Substantia nigra (tissue), 51 donors: ENCODE measurements at places on chromosomes 13 and 19.
A peak's percentile ranks its signal among the peaks of the same experiment; 100 is the strongest.

DNA sequence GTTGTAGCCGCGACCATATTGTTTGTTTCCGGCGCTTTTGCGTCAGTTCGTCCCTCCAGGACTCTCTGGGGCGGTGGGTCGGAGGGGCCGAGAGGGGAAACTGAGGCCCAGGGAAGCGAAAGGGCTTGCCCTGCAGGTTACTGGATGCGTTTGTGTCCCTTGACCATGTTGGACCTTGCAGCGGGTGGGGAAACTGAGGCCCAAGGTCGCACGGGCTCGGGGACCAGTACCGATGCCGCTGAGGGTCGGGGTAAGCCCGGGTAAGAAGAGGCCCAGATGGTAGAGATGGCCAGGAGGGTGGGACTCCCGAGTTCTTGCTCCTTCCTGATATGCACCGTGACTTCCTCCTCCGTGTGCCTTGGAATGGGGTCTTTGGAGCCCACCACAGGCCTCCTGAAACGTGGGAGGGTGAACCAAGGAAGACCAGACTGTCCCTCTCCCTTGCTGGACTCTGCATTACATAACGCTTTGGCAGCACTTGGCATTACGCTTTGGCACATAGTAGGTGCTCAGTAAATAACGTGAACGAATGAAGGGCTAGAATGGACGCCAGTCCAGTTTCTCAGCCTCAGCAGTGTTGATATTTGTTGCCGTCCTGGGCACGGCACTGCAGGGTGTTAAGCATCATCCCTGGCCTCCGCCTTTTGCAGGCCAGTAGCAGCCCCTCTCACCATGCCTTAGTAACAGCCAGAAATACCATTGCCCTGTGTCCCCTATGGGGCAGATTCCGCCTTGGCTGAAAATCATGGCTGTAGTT lies 743 bp downstream of the CHAF1A start:
- no peak for DNase-seq

GRCh38 chr13:41994696-41995095 lies 33.8 kb upstream of the VWA8 start:
- DNase-seq = no peak

- DNase-seq = no peak
Measured at GRCh38 chr19:11273296-11273695, 11.0 kb upstream of the DOCK6 start.

GRCh38 chr13:23411706-23412105 lies 21.8 kb downstream of the SACS start:
- no peak for DNase-seq

DNA sequence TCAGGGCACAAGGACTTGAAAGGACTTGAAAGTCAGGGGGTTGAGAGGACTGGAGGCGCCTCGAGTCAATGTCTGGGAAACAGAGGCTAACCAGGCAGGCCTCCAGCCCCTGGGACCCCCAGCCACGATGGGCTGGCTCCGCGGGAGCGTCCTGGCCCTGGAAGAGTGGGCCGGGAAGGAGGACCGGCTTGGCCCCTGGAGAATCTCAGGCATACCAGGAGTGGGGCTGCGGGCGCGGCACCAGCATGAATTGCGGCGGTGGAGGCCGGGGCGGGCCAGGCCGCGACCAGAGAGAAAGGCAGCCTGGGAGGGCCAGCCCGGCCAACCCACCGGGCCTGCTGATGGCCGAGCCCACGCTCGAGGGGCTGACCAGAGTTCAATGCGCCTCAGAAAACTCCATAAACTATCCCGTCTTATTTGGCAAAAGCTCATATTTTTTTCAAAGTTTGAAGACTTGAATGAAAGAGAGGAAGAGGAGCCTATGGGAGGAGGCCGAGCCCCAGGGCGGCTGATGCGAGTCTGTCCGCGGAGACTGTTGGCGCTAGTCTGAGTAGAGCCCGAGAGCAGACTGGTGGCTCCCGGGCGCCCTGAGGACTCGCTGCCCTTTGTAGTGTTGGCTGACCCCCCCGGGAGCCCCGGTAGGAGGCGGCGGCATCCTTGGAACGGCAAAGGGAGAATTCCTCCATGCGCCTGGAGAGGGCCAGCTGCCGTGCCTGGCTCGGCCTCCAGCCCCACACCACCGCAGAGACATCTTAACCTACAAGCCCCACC lies 68.0 kb downstream of the MLLT1 start:
- DNase-seq = no peak

DNA sequence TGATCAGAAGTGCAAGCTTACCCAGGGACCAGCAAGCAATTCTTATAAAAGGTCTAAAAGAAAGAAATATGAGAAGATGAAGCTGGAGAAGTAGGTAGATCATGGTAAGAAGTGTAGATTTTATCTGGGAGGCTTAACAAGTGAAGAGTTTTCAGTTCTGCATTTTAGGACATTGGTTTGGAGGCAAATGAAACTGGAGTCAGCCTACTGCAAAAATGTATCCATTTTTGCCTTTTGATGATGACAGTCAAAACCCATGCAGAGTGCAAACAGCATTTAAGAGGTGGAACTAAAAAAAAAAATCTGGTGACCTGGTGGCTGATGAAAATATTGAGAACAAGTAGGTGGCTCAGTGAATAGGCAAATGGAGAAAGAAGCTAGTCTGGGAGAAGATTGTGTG lies 216.9 kb downstream of the DNAJC15 start:
- no peak for DNase-seq

DNA sequence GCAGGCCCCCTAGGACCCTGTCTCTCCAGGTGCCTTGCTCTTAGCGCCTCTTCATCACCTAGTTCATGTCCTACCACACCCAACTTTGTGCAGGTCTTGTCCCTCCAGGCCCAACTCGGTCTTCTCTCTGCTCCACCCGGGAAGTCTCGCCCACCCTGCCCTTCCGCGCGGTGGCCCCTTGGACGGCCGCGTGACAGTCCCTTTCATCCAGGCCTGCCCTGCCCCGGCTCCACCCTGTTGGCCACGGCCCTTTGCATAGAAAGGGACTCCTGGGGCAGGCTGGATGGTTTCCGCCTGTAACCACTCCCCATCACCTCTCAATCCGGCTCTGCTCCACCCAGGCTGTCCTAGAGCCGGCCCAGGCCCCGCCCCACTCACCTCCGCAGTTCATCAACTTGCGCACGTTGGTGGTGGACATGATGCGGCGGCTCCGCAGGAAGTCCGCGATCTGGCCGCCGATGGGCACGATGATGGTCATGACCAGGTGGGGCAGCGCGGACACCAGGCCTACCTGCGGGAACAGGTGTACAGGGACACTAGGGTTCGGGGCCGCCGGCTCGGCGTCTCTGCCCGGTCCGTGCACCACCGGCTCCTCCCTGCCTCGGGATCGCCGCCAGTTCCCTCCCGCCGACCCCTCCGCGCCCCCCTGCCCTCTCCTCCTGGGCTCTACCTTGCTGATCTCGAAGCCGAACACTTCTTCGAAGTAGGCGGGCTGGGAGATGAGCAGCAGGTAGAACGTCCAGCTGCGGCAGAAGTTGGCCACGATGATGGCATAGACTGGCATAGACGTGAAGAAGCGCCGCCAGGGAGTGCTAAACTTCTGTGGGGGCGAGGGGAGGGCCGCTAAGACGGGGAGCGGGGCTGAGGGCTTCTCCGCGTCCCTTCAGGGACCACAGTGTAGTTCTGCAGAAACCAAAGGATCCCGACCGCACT lies 7.2 kb downstream of the GFY start:
- DNase-seq = no peak

GRCh38 chr13:26872525-26873385 lies 112.2 kb upstream of the GPR12 start:
- DNase-seq = peak; percentile 34

DNA sequence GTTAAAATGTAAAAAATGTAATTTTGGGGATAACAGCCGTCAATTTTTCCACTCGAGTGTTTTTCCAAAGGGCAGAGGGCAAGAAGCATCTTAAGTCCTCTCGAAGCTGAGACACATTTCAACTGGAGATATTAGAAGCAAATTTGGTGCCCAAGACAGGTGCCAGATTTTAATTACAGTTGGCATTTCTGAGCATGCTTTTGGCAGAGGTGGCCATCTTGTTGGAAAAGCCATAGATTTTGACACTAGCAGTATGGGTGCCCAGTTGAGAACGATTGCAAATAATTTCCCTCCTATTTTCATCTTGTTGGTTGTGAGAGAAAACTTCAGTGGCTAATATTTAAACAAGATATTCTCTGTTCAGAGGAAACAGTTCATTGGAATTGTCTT lies 146.3 kb downstream of the TM9SF2 start:
- DNase-seq = no peak

- no peak for DNase-seq
Measured at GRCh38 chr19:17035842-17036424, 9.3 kb upstream of the CPAMD8 start.

GRCh38 chr13:35140831-35141230 lies 198.8 kb downstream of the NBEA start:
- no peak for DNase-seq

- no peak for DNase-seq
Measured at GRCh38 chr19:48551437-48552302, at the start of gene SULT2B1. Gene SULT2B1 (plus strand): TSS chr19:48552172. CDS start chr19:48552253, 81 bp downstream.

GRCh38 chr13:44906230-44906629 lies 83.0 kb downstream of the NUFIP1 start:
- DNase-seq = no peak

GRCh38 chr19:35117116-35117515 lies 1.5 kb downstream of the FXYD3 start:
- DNase-seq = no peak

- no peak for DNase-seq
Measured at GRCh38 chr13:60379837-60380565, 17.0 kb upstream of the TDRD3 start.

DNA sequence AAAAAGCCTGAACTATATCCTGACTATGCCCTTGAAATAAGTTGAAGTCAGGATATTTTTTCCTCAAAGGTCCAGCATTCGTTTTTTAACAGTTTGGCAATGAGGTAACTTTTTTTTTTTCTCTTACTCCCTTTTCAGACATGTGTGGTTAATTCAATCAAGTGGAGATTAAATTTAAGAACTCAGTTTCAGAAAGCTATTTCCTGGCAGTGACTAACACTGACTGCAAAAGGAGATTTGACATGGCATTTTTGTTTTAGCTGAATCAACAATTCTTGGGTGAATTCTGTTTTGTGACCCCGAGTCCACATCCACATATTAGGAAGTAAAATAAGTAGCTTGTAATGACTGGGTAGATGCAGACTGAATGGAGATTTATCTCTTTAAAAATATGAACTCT lies 716.4 kb downstream of the PCDH9 start:
- no peak for DNase-seq

DNA sequence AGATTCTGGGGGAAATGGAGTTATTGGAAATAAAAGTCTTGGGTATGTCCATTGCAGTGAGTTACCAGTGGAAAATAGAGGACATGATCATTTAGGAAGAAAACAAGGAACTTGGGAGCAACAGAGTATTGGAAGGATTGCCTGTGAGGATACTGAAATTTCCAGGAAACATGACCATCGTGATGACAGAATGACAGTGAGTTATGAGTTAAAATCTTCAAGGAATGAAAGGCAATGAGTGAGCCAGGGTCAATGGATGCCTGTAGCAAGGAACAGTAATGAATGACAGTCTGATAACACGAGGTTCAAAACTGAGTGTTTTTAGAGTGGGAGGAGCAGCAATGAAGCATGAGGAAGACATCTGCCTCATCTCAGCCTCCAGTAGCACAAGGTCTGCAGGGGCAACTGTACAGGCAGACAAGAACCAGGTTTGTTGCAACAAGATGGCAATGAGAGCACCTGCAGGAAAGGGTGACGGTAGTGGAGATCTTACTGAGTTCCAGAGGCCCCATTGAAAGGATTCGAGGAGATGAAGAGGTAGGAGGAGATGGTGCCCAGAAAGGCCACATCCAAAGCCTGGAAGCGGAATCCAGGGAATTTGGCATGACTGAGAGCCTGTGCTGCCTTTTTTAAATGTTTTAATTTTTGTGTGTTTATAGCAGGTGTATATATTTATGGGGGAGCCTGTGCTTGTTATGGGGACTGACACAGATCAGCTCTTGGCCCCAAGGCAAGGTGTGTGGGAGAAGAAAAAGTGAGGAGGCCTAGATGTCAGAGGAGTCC lies 43.9 kb downstream of the N4BP2L1 start:
- no peak for DNase-seq

DNA sequence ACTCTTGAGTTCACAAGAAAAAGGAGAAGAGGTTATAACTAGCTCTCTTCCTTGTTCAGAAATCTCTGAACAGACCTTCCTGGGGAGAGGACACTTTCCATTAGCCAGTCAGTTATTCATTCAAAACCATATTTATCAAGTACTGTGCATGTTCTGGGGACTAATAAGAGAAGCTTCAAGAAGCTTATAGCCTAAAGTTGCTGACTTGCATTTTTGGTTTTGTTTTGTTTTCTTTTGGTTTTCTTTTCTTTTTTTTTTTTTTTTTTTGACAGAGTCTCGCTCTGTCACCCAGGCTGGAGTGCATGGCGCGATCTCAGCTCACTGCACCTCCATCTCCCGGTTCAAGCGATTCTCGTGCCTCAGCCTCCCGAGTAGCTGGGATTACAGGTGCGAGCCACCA lies 471.4 kb downstream of the KLF12 start:
- DNase-seq = no peak

GRCh38 chr19:15290166-15290565 lies 42.2 kb downstream of the BRD4 start:
- DNase-seq = no peak

- DNase-seq = no peak
Measured at GRCh38 chr13:34037636-34038540, 219.9 kb downstream of the RFC3 start.

DNA sequence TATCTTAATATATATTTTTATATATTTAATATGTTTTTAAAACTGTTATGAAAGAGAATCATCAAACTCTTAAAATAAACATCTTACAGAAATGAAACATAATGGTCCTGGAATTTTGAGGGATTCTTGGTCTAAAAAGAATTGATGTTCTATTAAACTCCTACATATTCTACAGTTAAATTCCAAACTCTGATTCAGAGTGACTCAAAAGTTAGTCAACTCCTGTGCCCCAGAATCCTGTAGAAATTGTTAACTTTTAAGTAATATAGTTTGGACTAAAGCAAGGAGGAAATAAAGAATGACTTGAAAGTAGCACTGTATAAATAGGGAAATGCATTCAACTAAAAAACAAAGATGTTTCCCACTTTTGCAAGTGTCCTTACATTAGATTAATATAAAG lies 47.7 kb downstream of the FNDC3A start:
- DNase-seq = no peak

DNA sequence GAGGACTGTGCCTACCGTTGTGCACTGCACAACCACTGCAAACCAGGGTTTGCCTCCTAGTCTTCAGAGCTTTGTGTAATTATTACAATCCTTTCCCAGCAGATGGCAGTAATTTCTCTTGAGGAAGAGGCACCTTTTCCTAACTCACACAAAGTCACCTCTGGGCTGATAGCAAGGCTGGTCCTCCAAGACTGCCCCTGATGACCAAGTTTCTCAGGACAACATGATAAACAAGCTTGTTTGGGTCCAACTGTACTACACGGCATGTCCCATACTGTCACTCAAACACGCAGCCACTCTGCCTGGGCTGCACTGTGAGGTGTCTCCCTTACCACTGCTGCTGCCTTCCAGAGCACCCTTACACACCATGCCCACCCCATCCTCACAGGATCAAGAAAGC lies 39.3 kb downstream of the RFXAP start:
- no peak for DNase-seq

GRCh38 chr13:41827507-41828213 lies 133.2 kb downstream of the VWA8 start:
- no peak for DNase-seq

- DNase-seq = no peak
Measured at GRCh38 chr19:33919291-33919690, 122.6 kb downstream of the KCTD15 start.
